Fibroblast of lung (primary cell): ENCODE measurements at places on chromosomes 16 and 17. TPM values are rescaled to one million over a fixed set of nuclear protein-coding genes. Genes with fewer than 3 reads are reported as not detected.
A peak's percentile ranks its signal among the peaks of the same experiment; 100 is the strongest.

GRCh38 chr17:19464031-19465026 is 53.3 kb downstream of the RNF112 start:
- H3K4me1 ChIP-seq, result no peaks in the 10 kb centered on the region
- no peaks in the 10 kb centered on the region for H3K36me3 ChIP-seq
- H3K27ac ChIP-seq, result no peak overlapping the region

DNA sequence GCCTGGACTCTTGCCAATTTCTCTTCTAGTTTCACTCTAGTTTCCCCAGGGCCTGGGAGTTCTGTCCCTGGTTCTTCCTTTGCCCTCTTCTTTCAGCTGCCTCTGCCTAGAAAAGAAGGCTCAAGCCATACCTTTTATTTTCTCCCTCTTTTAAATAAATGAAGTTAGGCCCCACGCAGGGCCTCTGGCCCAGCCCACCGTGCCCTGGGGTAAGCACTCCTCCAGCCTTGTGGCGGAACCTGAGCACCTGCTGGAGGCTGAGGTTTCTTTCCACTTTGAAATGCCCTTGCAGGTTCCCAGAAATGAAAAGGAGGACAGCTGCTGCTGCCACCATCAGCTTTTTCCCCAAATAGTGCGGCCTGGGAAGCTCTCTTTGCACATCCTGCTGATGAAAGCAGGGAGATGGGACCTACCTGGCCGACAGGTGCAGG is 139.4 kb downstream of the CCDC182 start:
- H3K4me1 ChIP-seq, result peaks cover 6% of the 10 kb centered on the region
- no peaks in the 10 kb centered on the region for H3K27me3 ChIP-seq

The KCNG4 gene
- total RNA-seq, result not detected in 2 replicates

The SNX20 gene
- not detected in 2 replicates for total RNA-seq

The KRT13 gene
- total RNA-seq, result not detected in 2 replicates

DNA sequence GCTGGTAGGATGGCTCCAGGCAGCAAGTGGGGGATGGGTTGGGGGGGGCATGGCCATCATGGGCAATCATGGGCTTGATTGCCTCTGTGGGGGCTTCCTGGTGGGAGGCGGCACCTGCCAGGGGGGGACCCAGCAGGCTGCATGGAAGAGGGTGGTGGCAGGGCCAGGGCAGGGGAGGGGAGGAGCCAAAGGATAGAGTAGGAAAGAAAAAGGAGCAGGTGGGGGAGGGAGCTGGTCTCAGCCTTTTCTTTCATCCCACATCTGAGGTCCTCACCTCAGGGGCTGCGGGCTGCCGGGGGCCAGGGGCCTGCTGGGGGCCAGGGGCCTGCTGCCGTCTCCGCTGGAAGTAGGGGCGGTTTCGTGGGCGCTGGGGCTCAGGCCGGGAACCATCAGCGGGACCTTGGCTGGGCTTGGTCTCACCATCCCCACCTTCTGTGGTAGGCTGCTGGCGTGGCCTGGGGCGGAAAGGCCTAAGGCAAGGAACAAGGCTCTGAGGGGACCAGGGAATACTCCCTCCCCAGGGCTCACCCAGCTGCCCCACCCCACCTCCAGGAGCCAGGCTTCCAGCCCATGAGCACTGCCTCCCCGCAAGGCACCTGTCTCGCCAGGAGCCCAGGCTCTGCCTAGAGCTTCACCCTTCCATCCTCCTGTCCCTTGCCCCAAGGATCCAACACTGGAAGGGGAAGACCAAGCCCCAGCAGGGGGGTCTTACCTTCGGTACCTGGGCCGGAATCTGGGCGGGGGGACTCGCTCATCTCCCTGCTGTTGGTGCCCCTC is 5.0 kb downstream of the YBX2 start:
- peaks cover 50% of the 10 kb centered on the region for H3K27me3 ChIP-seq
- no peaks in the 10 kb centered on the region for H3K36me3 ChIP-seq
- H3K27ac ChIP-seq, result no peak overlapping the region
- H3K4me1 ChIP-seq, result no peaks in the 10 kb centered on the region
- no peak overlapping the region for H3K4me3 ChIP-seq

DNA sequence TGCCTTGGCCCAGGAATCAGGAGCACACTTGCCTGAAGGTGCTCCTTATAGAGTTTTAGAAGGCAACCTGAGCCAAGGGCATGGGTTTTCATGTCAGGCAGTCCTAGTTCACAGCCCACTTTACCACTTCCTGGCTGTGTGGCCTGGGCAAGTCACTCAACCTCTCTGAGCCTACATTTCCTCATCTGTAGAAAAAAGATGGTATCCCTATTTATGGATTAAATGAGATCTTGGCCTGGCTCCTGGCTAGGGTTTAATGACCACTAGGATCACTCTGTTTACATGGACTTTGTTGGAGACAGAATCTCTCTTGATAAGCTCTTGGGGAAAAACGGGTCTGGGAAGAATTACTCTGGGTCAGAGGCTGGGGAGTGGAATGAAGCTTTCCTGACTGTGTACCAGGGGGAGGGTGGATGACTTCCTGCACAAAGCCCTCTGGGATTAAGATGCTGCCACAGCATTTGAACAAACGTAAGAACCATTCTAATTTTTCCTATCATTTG is 2.3 kb downstream of the MT2A start:
- DNase-seq, result peak; percentile 27
- H3K27me3 ChIP-seq, result no peaks in the 10 kb centered on the region
- peak overlapping the region; percentile 99 for H3K27ac ChIP-seq
- peaks cover 48% of the 10 kb centered on the region for H3K4me1 ChIP-seq

The CEP112 gene
- 5.4 and 7.2 TPM in 2 replicates for total RNA-seq

DNA sequence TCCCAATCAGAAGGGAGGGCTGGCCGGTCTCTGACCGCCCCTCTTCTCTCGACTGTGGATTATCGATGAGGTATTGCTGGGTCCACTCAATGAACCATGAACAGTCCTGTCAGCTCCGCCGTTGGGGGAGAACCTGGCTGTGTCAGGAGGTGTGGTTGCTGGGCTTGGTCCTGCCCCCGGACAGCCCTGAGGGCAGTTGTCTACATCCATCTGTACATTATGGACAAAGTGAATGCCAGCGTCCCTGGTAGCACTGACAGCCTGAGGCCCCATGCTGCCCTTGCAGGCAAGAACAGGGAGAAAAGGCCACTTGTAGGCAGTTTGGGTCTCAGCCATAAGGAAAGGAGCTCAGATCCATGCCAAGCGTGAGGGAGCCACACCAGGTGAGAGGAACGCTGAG is 38.9 kb downstream of the ST3GAL2 start:
- DNase-seq, result no peak
- H3K27ac ChIP-seq, result no peak overlapping the region
- H3K4me1 ChIP-seq, result peaks cover 10% of the 10 kb centered on the region

- no peak overlapping the region for H3K4me3 ChIP-seq
- H3K27me3 ChIP-seq, result no peaks in the 10 kb centered on the region
- peak; percentile 8 for DNase-seq
These were observed 472.4 kb downstream of the PMP22 start for GRCh38 chr17:14792746-14793145.

DNA sequence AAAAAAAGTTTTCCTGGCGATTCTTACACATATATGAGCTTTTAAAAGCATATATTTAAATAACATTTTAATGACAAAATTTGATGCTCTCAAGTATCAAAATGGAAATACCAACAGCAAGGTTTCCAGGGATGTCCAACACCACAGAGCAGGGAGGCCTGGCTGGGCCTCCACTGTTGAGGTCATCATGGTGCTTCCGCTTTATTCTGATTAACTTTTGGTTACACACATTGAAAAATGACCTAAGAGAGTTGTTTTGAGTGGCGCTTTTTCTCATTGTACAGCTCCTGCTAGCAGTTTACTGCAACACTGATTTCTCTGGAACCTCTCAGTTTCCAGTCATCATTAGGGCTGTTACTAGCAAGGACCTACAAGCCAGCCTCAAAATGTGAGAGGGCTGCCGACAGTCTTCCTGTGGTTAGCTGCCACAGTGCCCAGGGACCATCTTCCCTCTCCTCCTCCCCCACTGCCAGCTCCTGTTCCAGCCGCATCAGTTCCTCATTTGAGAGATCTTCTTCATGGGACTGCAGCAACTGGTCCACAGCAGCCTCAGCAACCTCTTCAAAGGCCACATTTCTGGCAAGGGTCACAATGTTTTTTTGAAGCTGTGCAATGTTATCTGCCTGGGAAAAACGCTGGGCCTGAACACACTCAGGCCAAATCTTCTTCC is 21.3 kb downstream of the DEF8 start:
- no peak for DNase-seq
- no peak overlapping the region for H3K4me3 ChIP-seq
- H3K27me3 ChIP-seq, result no peaks in the 10 kb centered on the region
- peaks cover 4% of the 10 kb centered on the region for H3K36me3 ChIP-seq

DNA sequence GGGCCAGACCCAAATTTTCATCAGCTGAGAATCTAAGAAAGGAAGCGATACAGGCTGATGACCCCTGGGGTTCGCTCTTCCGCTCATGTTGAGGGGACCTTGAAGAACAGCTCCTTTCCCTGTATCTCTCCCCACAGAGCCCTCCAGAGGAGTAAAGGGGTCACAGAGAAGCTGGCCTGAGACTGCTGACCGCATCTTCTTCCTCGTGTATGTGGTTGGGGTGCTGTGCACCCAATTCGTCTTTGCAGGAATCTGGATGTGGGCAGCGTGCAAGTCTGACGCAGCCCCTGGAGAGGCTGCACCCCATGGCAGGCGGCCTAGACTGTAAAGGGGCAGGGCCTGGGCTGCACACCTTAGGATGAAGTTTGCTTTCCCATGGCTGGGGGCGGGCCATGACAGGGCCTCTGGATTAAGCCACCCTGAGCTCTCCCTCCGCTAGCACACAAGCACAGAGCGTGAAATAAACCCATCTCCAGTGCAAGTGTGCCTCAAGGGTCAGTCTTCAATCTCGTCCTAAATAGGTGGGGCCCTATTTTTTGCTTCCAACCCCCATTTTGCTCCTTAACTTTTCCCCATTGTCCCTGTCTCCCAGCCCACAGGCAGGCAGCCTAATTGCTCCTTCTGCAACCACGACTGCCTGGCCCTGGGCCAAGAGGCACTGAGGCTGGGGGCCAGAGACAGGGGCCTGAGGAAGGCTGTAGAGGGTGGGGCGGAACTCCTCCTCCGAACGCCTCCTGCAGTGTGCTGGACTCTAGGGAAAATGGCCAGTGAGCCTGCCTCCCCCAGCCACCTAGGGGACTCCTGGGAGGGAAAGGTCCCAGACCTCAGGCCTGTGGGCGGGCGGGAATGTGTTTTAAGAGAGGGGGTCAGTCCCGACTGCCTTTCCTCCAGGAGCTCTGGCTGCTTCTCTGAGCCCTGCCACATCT is 3.6 kb downstream of the ZACN start:
- no peaks in the 10 kb centered on the region for H3K4me1 ChIP-seq
- H3K4me3 ChIP-seq, result no peak overlapping the region
- no peak for DNase-seq
- peaks cover 20% of the 10 kb centered on the region for H3K36me3 ChIP-seq
- peaks cover 26% of the 10 kb centered on the region for H3K27me3 ChIP-seq
- H3K27ac ChIP-seq, result no peak overlapping the region

DNA sequence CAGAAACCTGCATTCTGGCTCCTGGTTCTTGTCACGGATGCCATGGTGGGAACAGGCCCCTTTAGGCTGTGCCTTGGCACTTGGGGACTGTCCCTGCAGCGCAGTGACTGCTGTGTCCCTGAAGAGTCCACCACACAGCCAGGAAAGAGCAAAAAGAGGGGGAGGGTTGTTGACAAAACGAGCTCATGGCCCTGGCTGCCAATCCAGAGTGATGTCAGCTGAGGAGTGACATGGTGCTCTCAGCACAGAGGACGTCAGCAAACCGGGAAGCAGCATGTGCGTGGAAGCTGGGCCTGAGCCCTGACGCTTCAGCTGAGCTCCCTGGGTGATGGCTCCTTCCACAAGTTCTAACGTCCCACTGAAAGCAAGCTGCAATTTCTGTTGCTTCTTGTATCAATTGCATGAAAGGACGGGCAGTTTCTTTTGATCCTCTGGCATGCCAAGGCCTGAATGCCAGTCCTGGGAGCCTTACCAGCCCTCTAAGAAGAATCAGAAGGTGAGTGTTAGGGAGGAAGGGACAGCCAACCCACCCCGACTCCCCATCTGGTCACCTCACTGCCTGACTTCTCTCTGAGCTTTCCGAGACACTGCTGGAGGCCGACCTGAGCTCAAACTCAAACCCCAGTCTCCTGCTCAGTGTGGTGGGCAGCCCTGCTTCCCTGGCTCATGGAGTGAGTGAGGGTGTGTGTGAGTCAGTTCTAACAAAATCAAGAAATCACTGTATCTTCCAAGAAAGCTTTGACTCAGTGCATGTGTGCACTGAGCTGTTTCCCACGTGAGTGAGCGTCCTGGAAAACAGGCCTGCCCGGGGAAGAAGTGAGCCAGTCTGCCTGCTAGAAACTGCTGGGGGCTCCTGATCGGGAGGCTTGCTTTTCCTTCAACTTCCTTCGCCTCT is 14.7 kb upstream of the WNT3 start:
- no peaks in the 10 kb centered on the region for H3K36me3 ChIP-seq
- no peak overlapping the region for H3K4me3 ChIP-seq
- H3K27ac ChIP-seq, result no peak overlapping the region
- peaks cover 2% of the 10 kb centered on the region for H3K4me1 ChIP-seq
- DNase-seq, result peak; percentile 83
- no peaks in the 10 kb centered on the region for H3K27me3 ChIP-seq

DNA sequence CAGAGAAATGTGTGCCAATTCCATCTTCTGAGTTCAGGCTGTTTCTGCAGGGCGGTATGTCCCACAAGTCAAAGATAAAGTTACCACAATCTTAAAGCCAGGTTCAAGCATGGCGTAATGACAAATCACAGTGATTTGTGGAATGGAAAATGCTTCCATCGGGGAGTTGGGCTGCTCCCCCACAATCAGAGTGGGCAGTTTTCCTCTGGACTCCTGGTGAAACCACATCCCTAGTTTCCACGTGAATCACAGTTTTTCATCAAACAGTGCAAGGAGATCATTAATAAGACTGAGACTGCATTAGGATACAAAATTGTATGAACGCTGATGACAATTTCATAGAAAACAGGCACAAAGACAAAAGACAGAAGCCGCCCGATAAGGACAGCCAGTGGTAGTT is 3.6 kb downstream of the LITAF start:
- peaks cover 2% of the 10 kb centered on the region for H3K36me3 ChIP-seq
- peak; percentile 33 for DNase-seq
- no peak overlapping the region for H3K27ac ChIP-seq
- no peaks in the 10 kb centered on the region for H3K27me3 ChIP-seq

The NPIPA2 gene
- total RNA-seq, result 0.77 and 0.99 TPM in 2 replicates

DNA sequence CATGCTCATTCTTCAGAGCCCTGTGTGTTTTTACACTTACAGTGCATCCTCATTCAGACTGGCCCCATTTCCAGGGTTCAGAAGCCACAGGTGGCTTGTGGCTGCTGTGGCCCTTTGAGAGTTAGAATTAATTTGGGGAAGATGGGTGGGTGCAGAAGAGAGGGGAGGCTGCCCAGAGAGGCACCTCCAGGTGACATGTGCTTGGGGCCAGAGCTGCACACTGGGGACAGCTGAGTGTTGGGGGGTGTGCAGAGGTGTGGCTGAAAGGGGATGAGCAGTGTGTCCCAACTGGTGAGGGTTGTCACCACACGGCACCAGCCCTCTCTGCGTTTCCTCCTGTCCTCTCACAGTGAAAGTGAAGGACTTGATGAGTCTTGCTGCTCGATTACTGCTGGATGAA is 6.9 kb upstream of the EIF1 start:
- H3K4me3 ChIP-seq, result no peak overlapping the region
- H3K4me1 ChIP-seq, result no peaks in the 10 kb centered on the region
- DNase-seq, result no peak
- peaks cover 7% of the 10 kb centered on the region for H3K27me3 ChIP-seq
- H3K27ac ChIP-seq, result no peak overlapping the region
